ENCODE measurements at places on chromosomes 6 and 20.

DNA sequence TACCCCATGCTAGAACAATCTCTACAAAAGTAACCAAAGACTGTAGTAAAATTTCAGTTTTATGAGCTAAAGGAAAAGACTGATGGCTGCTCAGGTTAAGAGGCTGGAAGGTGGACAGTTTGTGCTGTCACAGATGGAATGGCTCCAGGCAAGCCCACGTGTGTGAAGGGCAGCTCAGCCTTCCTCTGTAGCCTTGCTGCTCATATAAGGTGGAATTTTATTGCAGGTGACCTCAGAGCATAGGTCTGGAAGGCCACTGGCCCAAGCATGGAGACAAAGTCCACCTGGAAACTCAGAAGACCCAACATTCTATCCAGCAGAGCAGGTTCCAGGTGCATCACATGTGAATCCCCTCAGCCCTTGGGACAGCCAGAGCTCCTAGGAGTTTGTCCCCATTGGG lies 53.6 kb downstream of the KAT14 start:
- no peak for DNase-seq

- DNase-seq, result no peak
Observed at GRCh38 chr6:108565091-108565766, 4.5 kb downstream of the FOXO3 start.

DNA sequence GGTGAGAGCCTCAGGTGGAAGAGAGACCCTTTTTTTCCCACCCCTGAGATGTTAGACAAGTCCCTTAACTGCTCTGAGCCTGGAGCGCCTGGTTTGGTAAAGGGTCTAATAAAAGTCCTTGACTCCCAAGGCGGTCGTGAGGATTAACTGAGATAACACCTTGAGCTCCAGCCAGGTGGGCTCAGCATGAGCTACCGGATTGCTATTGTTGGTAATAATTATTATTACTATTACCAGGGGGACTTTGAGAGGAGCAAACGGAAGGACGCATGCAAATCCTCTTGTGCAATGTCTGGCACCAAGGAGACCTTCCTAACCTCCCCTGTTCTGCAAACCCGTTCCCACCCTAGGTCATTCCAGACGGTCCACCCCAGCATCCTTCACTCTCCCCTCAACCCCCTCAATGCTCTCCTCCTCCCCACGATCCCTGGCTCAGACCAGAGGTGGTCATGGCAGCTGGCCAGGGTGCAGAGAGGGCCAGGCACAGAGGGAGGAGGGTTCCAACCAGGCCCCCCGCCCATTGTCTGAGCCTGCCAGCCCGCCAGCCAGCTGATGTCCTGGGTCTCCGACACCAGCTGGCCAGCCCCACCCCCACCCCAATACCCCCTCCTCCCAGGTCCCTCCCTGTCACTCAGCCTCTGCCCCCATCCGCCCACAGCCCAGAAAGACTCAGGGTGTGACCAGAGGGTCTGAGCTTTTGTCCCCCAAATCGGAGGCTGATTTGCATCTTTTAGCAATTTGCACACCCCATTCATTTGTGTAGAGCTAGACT lies 14.3 kb upstream of the CBFA2T2 start:
- DNase-seq, result no peak

GRCh38 chr20:19048995-19049501 lies 163.4 kb upstream of the SLC24A3 start:
- DNase-seq, result no peak

- no peak for DNase-seq
Observed at GRCh38 chr20:47252879-47253307, 103.6 kb downstream of the ZMYND8 start.

DNA sequence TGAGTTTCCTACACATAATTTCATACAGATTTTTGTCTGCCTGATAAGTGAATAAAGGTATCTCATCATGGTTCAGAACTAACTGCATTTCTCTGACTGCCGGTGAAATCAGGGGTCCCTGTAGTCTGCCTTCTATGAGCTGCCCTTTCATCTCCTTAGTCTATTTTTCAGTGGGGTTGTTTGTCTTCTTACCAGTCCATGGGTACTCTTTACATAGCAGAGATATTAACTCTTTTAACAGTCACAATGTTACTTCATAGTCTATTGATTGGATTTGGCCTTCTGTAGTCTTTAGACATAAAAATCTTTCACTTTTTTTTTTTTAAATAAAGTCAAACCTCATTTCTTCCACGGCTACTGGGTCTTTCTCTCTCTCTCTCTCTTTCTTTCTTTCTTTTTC lies 79.8 kb downstream of the RALGAPA2 start:
- DNase-seq, result no peak

- no peak for DNase-seq
Observed at GRCh38 chr20:53074811-53075314, 102.7 kb downstream of the TSHZ2 start.

GRCh38 chr6:133016631-133017030 lies 202.3 kb downstream of the RPS12 start:
- no peak for DNase-seq

DNA sequence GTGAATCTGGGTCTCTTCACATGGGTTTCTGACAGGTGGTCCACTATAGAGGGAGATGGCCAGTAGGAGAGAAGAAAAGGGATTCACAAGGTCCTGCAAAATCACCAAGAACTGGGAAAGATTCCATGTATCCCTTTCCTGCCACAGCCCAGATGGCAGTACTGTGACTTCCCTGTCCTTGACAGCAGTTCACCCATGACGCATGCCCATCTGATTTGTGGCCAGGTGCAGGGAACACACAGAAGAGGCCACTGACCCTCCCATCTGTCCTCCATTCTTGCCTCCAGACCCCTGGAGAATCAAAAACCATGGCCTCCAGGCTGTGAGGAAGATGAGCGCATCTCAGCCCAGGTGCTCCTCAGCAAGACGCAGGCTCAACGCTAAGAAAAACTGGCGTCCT lies 183.1 kb upstream of the RREB1 start:
- no peak for DNase-seq

- no peak for DNase-seq
Observed at GRCh38 chr6:44576132-44576631, 188.7 kb downstream of the CDC5L start.

- no peak for DNase-seq
Observed at GRCh38 chr6:112562301-112563231, 215.4 kb downstream of the RFPL4B start.

GRCh38 chr6:136251394-136251793 lies 1.3 kb upstream of the MTFR2 start:
- no peak for DNase-seq

- no peak for DNase-seq
Observed at GRCh38 chr6:129730477-129731165, 20.6 kb upstream of the ARHGAP18 start.

DNA sequence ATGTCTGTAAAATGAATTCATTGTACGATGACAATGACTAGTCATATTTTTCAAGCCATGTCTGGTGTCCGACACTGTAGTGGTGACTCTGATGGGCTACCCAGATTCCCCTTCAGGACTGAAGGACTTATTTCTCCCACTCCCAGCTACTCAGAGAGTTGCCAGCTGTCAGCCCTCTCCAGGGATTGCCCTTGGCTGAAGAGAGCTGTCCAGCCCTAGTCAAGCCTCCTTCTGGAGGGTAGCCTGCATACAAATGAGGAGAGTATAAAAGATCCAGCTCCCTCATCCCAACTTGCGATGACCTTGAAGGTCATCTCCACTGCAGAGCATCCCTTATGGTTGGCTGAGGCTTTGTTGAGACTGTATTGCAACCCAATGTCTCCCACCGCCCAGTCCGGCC lies 29.9 kb downstream of the JPH2 start:
- no peak for DNase-seq

DNA sequence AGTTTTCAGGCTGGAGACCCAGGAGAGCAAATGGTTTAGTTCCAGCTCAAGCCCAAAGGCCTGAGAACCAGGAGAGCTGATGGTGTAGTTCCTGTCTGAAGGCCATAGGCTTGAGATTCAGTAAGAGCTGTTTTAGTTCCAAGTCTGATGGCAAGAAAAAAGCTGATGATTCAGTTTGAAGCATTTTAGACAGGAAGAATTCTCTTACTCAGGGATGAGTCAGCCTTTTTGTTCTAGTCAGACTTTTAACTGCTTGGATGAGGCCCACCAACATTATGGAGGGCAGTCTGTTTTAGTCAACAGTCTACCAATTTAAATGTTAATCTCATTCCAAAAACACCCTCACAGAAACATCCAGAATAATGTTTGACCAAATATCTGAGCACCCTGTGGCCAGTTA lies 2.5 kb downstream of the ZSCAN26 start:
- no peak for DNase-seq

- DNase-seq, result no peak
Observed at GRCh38 chr6:119138906-119139541, 60.6 kb upstream of the FAM184A start.

DNA sequence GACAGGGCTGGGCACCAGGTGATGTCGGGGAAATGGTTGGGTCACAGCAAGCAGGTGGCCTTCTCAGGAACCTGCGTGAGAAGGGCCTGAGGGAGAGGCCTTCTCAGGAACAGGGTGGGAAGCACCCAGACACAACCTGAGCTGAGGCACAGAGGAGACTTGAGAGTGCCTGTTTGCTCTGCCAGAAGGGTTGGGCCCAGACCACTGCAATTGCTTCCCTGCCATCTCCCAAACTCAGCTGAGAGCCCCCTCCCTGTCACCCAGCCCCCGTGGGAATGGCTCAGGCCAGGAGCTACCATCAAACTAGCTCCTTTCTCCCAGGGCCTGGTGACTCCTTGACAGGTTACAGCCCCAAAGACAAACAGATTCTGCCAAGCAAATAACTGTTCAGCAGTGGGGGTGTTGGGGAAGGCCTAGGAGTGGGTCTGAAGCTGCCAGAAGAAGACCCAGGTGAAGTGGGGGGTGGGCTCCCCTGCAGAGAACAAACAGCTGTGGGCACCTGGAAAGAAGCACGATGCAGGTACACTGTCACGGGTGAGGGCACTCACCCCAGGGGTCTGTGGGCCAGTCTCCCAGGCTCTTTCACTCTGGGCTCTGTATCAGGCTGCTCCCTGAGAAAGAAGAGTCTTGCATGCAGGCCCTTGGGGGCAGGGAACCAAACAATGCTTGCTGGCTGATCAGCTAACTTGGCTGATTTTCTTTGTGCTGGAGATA lies 30.4 kb upstream of the SPDEF start:
- DNase-seq, result no peak

DNA sequence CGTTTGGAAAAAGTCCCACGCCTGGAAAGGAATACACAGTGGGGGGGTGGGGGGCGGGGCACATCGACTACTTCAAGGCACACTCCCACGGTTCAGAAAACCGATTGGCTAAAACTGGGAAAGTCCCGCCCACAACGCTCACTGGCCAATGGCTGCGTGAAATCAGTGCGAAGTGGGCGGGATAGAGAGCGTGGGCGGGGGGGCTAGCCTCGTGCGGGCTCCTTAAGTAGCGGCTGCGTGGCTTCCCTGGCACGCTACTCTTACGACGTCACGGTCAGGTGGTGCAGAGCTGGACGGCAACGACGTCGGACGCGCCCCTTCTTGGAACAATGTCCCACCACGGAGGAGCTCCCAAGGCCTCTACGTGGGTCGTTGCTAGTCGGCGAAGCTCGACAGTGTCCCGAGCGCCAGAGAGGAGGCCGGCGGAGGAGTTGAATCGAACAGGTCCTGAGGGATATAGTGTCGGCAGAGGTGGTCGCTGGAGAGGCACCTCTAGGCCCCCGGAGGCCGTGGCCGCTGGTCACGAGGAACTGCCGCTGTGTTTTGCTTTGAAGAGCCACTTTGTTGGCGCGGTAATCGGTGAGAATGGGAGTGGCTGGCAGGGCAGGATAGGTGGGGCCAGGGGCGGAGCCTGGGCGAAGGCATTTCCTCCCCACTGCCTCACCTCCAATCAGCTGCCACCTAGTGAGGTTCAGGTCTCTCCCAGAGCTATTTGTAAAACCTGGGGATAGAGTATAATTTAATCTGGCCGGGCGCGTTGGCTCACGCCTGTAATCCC lies at the start of gene DDX43:
DDX43 (plus strand) TSS at position 252 of the 778 bp plus-strand sequence; CDS start at position 330, 78 bp downstream.
- no peak for DNase-seq

- no peak for DNase-seq
Observed at GRCh38 chr20:2213401-2213800, 82.4 kb upstream of the TGM3 start.

DNA sequence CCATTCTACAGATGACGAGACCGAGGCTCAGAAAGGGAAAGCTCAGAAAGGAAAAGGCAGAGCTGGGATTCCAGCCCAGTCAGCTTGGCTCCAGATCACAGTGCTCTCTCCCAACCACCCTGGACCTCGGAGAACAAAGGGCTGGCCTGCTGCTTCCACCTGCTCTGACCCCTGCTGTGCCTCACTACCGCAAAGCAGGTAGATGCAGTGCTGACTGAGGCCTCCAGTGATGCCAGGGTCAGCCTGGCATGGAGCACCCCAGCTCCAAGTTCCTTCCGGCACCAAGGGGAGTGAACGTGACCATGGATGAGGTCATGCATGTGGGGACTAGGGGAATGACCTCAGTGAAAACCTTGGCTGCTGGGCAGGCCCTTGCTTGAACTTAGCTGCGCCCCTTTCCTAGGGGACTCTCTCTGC lies 20.7 kb upstream of the TLDC2 start:
- DNase-seq, result no peak

DNA sequence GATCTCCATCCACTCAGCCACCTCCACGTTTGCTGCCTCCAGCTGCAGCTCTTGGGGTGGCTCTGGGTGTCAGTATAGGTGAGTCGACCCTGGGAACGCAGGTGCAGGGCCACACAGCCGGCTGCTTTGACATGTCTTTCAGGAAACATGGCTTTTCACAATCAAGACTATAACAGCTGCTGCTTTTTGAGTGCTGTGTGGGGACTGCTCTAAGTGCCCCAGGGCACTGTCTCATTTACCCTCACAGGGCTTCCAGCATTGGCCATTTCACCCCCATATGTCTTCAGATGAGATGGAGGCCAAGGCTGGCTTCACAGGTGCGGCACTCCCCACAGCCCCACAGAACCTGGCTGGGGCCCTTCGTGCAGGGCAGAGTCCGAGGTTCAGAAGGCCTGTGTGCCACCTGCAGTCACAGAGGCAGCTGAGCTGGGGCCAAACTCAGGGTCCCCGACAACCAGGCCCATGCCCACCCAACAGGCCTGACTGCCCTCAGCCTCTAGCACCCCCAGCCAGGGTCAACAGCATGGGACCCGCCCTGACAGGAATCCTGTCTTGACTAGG lies 14.9 kb upstream of the CST7 start:
- DNase-seq, result no peak
